ENCODE measurements at places on chromosomes 6 and 20. TPM values are rescaled to one million over a fixed set of nuclear protein-coding genes. Genes with fewer than 3 reads are reported as not detected.

DNA sequence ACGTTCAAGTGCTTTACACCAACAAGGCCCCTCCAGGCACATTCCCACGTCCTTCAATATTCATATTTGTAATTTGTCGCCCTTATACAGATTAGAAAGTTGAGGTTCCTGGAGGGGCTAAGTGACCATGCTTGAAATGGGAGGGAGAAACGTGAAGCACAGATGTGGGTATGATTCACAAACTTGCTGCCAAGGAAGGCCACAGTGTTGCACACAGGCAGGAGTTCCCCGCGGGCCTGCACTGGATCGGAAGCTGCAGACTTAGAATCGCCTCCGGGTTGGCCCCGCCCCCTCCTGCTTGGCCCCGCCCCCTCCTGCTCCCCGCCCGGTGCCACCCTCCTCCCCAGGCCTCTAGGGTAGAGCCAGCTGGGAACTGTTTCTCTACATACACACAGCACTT is 58.2 kb upstream of the QKI start:
- no peaks in the 10 kb centered on the region for H3K36me3 ChIP-seq
- peak; percentile 88 for DNase-seq
- no peak overlapping the region for H3K4me3 ChIP-seq
- H3K4me1 ChIP-seq = no peaks in the 10 kb centered on the region
- H3K27me3 ChIP-seq = no peaks in the 10 kb centered on the region

- peak; percentile 35 for DNase-seq
- H3K4me3 ChIP-seq = no peak overlapping the region
- no peaks in the 10 kb centered on the region for H3K27me3 ChIP-seq
- H3K27ac ChIP-seq = no peak overlapping the region
- no peaks in the 10 kb centered on the region for H3K36me3 ChIP-seq
Observed at GRCh38 chr6:169958510-169958909, 207.1 kb downstream of the ERMARD start.

The SNRNP48 gene
- total RNA-seq = 8.0 TPM

GRCh38 chr6:130222775-130223174 is at the start of gene SAMD3:
Gene SAMD3, minus strand, starts transcription at chr6:130222951. Its CDS starts 7,678 bp downstream, at chr6:130215273.
- no peak for DNase-seq
- no peaks in the 10 kb centered on the region for H3K27me3 ChIP-seq
- no peaks in the 10 kb centered on the region for H3K36me3 ChIP-seq
- H3K27ac ChIP-seq = no peak within 1 kb of the TSS

All from aorta (tissue), 5 donors.